ENCODE measurements at places on chromosomes 2 and 18. TPM values are rescaled to one million over a fixed set of nuclear protein-coding genes. Genes with fewer than 3 reads are reported as not detected.

DNA sequence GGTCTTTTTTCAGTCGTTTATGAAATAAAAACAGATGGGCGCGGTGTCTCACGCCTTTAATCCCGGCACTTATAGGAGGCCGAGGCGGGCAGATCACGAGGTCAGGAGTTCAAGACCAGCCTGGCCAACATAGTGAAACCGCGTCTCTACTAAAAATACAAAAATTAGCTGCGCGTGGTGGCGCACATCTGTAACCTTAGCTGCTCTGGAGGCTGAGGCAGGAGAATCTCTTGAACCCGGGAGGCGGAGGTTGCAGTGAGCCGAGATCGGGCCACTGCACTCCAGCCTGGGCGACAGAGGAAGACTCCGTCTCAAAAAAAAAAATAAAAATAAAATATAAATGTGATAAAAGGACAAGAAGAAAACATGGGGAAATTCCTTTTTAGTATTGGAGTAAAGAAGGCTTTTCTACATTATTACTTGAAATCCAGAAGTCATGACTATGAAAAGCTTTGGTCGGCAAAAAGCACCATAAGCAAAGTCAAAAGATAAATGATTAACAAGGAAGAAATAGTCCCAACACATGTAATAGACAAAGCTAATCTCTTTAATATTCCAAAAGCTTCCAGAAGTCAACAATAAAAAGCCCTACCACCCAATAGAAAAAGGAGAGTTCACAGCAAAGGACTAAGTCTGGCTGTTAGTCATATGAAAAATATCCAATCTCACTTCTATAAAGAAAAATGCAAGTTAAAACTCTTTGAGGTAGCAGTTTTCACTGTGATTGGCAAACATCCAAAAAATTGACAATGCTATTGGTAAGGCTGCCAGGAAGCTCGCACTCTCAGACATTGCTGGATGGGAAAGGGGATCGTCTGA lies 1.4 kb upstream of the FAM168B start:
- DNase-seq, result no peak

- no peak for DNase-seq
Measured at GRCh38 chr2:229873123-229873581, 48.7 kb downstream of the TRIP12 start.

DNA sequence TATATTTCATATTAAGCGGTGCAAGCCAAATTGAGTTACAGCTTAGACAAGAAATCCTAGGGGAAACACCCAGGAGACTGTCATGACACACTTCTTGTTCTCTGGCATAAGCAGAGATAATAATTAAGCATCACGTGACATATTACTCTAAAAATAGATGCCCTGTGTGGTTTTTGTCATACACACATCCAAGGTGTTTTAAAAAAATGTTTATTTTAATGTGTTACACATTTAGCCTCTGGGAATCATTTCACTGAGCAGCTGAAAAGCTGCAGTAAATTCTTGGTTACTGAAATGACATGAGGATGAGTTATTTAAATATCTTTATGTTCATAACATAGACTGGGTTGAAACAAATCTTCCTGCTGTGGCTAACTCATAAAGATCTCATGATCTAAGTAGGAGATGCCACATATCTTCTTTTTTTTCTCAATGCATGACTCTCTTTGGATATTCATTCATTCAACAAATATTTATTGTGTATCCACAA lies 38.0 kb upstream of the ERMN start:
- no peak for DNase-seq

The SERPINB3 gene
- total RNA-seq, result not detected

The PLCL1 gene
- 28.5 TPM for total RNA-seq

DNA sequence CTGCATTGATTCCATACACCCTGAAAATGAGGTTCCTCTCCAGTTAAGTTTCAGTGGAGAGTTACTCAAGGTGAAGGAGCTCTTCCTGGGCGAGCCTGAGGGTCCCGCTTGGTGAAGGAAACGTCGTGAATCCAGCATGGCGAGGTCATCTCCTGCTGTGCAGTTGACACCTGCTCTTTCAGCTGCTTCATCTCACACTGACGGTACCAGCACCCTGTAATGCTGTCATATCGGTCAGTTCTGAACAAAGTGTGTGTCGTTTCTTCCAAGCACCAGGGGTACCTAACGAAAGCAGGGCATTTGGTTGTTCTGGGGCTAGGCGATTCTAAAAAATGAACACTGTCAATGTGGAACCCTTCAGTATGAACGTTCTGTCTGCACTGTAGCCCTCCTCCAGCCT lies 52.6 kb downstream of the ITGB1BP1 start:
- no peak for DNase-seq
